ENCODE measurements at places on chromosomes 2 and 18. TPM values are rescaled to one million over a fixed set of nuclear protein-coding genes. Genes with fewer than 3 reads are reported as not detected.

- peaks cover 6% of the 10 kb centered on the region for H3K27me3 ChIP-seq
- no peak overlapping the region for H3K4me3 ChIP-seq
- DNase-seq: no peak
- no peak overlapping the region for H3K27ac ChIP-seq
- peaks cover 6% of the 10 kb centered on the region for H3K36me3 ChIP-seq
Measured at GRCh38 chr2:12141618-12142258, 395.3 kb downstream of the LPIN1 start.

DNA sequence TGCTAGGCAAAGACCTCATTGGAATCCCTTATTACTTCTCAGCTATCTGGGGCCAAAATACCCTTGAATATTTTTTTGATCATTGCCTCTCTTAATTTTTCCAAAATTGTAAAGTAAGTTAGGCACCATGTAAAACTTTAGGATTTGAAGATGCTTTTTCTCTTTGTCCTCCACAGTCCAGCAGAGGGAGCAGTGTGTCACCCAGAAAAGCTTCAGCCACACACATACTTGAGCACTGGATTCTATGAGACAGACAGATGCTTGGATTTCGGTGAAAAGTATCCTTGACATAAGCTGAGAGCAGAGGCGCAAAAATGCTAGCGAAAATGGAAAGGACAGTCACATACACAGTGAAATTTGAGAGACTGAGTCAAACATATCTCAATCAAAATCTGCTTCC is 74.7 kb upstream of the KCNJ3 start:
- no peak overlapping the region for H3K27ac ChIP-seq
- H3K4me3 ChIP-seq: no peak overlapping the region
- H3K36me3 ChIP-seq: no peaks in the 10 kb centered on the region
- DNase-seq: no peak

DNA sequence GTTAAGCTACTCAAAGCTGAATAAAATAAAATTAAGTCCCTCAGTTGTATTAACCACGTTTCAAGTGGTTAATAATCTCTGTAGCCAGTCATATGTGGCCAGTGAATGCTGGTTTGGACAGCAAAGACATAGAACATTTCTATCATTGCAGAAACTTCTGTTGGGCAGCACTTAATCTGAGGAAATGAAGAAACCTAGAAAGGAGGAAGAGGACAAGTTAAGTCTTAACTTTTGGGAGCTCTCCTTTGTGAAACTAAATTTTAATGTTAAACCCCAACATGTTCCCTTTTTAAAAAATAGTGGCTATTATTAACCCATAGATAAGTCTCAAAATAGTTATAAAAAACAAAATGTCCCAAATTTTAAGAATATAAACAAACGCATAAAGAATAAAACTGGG is 421.3 kb downstream of the ARHGAP15 start:
- H3K27me3 ChIP-seq: no peaks in the 10 kb centered on the region
- no peak for DNase-seq
- H3K27ac ChIP-seq: no peak overlapping the region
- H3K4me3 ChIP-seq: no peak overlapping the region
- H3K36me3 ChIP-seq: peaks cover 21% of the 10 kb centered on the region
- H3K4me1 ChIP-seq: peaks cover 2% of the 10 kb centered on the region

GRCh38 chr2:11871421-11871820 is 125.0 kb downstream of the LPIN1 start:
- H3K4me1 ChIP-seq: peaks cover 4% of the 10 kb centered on the region
- H3K27ac ChIP-seq: no peak overlapping the region
- no peaks in the 10 kb centered on the region for H3K36me3 ChIP-seq
- DNase-seq: no peak
- H3K27me3 ChIP-seq: peaks cover 9% of the 10 kb centered on the region

DNA sequence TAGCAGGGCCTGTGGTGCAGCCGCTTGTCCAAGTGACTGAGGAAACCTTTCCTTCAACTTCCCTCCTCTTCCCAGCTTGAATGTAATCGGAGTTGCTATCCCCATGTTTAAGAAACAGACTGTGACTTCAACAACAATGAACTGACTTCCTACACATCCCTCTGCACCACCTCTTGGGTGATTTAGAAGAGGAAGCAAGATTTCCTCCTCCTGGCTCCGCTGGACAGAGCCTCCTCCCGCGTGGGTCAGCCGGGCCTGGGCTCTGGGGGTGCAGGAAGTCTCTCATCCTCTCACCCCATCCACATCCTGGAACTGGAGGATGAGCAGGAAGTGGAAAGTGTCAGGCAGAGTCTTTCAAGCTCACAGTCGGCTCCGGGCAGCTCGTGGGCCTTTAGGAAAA is 84.3 kb downstream of the GATA6 start:
- peaks cover 2% of the 10 kb centered on the region for H3K27me3 ChIP-seq
- H3K4me3 ChIP-seq: no peak overlapping the region
- no peak overlapping the region for H3K27ac ChIP-seq
- DNase-seq: no peak

Gene IL1A
- total RNA-seq: not detected

All from activated naive CD8-positive, alpha-beta T cell treated with anti-CD3 and anti-CD28 coated beads, Interleukin-2, amount 10 ng/mL, durations not matched to agents 7 days and 5 days (primary cell).